CD4-positive, alpha-beta T cell treated with Interleukin-17A for 1 hour (primary cell): ENCODE measurements at places on chromosomes 4 and X.

- no peak for DNase-seq
These were observed 1180.8 kb upstream of the PABPC4L start for GRCh38 chr4:135382280-135382959.

DNA sequence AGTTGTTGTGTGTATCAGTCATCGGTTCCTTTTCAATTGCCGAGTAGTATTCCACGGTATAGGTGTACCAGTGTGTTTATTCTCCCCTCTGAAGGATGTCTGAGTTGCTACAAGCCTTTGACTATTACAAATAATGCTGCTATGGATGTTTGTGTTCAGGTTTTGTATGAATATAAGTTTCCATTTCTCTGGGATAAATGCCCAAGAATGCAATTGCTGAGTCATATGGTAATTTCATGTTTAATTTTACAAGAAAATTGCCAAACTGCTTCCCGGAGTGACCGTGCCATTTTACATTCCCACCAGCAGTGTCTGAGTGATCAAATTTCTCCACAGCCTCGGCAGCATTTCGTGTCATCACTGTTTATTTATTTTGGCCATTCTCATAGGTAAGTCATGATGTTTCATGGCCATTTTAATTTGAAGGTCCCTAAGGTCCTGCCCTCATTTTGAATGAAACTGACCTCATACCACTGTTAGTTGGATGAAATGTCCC lies 73.9 kb downstream of the IRF2 start:
- DNase-seq, result no peak

- DNase-seq, result peak; percentile 5
These were observed 844.2 kb downstream of the RAPGEF2 start for GRCh38 chr4:159946983-159947615.

GRCh38 chrX:9291629-9292028 lies 173.2 kb upstream of the TBL1X start:
- no peak for DNase-seq

DNA sequence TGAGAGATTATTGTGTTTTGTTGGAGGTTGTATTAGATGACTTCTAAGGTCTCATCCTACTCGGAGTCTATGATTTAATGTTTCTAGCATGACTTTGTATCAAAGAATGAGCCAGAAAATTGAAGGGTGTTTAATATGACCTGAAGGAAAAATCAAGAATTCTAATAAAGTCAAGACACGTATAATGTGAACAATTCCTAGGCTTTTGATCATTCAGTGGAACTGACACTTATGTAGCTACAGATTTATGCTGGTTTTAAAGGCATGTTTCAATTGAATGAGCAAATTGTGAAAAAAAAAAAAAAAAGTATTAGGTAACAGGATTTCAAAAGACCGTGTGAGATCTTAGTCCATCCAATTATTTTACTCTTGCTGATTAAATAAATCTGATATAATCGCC lies 64.9 kb downstream of the GRID2 start:
- no peak for DNase-seq

GRCh38 chr4:115781528-115782146 lies 668.2 kb upstream of the NDST4 start:
- DNase-seq, result no peak

DNA sequence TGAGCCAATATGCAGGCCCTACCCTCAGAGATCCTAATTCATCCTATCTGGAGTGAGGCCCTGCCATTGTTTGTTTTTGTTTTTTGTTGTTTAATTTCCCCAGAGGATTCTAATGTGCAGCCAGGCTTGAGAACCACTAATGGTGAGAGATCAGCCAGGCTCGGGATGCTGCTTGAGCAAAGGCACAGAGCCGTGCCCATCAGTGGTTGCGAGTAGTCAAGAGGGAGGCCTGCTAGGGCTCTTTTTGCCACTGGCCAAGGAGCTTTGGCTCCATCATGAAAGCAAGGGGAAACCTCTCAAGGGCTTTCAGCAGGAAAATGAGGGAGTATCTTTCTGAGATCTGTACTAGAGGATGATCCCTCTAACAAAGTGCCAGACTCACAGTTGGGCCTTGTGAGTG lies 2.7 kb downstream of the TCEANC start:
- DNase-seq, result no peak

DNA sequence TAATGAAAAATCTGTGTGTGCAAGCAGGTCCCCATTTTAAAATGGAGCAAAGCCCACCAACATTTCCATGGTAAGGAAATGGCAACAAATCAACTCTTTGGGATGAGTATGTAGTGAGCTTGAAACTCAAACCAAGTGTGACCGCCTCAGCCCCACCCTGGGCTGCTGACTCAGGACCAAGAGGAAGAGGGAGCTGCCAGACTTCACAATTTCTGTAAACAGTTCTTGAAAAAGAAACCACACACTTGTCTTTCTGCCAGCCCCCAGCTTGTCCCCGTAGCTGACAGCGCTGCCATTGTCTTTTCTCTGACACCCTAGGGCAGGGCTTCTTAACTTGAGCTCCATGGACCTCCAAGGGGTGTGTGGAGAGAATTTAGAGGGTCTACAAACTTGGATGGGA lies 10.3 kb downstream of the RTL5 start:
- peak; percentile 62 for DNase-seq

GRCh38 chr4:155889031-155889793 lies 14.3 kb upstream of the TDO2 start:
- DNase-seq, result no peak

- no peak for DNase-seq
These were observed 17.0 kb downstream of the MAB21L2 start for GRCh38 chr4:150598909-150599308.

- no peak for DNase-seq
These were observed 207.8 kb upstream of the KIT start for GRCh38 chr4:54449999-54450398.

GRCh38 chrX:108199691-108200090 lies 108.1 kb downstream of the ATG4A start:
- DNase-seq, result peak; percentile 1

DNA sequence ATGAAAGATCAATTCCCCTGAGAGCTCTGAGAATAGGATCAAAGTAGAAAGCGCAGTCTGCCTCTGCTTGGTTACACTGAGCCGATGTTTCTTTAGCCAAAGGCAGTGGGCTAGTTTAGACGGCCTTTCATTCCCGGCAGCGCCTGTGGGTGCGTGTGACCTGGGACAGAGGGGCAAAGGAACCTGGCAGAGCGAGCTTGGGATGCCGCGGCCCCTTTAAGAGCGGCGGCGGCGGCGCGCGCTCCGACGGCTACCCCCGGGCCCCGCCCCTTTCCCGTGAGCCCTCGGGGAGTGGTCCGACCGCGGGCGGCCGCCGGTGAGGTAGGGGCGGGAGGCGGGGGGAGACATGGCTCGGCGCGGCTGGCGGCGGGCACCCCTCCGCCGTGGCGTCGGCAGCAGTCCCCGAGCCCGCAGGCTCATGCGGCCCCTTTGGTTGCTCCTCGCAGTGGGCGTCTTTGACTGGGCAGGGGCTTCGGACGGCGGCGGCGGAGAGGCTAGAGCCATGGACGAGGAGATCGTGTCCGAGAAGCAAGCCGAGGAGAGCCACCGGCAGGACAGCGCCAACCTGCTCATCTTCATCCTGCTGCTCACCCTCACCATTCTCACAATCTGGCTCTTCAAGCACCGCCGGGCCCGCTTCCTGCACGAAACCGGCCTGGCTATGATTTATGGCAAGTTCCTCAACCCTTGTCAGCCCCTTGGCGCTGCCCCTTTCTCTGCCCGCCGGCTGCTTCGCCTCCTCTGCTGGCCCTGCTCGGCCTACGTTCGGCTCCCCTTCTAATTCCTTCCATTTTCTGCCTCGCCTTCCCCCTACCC lies at the start of gene SLC9A6:
TSS of gene SLC9A6 (plus strand) at position 279 of the 816 bp plus-strand sequence. CDS start at position 503, 224 bp downstream.
- peak; percentile 70 for DNase-seq

GRCh38 chr4:41102414-41103092 lies 111.8 kb downstream of the APBB2 start:
- DNase-seq, result no peak

DNA sequence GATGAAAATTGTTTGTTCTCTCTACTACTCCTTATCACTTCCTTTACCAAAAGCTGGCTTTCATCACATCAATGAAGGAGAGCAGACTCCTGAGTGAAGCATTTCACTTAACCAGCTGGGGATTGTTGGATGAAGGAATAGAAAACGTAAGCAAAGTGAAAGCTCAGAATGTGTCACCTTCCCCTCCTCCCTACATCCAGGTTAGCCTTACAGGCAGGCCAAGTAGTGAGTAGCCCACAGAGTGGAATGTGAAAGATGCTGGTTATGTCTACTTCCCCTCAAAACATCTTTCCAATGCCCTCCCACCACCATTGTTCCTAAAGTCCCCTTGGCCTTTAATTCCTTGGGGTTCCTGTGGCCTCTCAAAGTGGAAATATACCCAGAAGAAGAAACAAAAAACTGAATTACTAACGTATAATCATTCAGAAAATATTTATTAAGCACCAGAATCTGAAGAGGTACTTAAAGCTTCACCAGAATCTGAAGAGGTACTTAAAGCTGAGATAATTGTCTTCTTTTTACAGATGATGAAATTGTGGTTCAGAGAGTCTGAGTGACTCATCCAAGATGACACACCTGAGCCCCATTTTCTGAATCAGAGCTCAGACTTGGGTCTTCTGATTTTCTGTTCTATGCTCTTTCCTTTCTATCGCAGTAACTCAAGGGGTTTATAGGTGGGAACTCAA lies 6.5 kb downstream of the P2RY4 start:
- DNase-seq, result no peak

DNA sequence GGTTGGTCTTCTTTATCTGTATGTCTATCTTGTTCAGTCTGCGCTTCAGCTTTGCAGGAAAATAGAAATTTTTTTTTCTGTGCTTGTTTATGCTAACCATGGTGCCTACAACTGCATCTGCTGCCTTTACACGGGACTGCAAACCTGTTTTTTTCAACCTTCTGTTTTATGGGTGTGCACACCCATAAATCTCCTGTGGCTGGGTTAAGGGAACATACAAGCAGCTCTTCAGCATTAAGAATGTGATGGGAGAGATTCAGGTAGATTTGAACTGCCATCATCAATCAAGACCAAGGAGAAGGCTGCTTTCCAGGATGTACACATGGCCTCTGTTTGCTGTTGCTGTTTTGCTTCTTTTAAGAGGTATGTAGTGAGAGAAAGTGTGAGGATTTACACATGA lies 502.9 kb downstream of the ANKRD50 start:
- DNase-seq, result no peak

DNA sequence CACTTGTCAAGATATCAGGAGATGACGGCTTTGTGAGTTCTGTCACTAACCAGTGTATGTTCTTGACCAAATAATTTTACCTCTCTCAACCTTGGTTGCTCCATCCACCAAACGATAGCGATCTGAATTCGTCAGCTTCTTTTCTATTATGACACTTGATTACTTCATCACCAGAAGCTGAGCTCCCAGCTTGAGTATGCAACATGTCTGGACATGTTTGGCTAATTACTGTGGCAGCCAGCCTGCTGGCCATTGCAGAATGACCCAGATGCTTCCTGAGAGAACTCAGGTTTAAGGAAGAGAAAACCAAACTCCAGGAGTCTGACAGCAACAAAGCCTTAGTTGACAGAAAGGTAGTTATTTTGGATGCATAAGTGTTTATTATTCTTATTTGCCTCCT lies 46.4 kb upstream of the PARM1 start:
- no peak for DNase-seq

- no peak for DNase-seq
These were observed 1124.1 kb downstream of the ADGRL3 start for GRCh38 chr4:62324215-62324614.

DNA sequence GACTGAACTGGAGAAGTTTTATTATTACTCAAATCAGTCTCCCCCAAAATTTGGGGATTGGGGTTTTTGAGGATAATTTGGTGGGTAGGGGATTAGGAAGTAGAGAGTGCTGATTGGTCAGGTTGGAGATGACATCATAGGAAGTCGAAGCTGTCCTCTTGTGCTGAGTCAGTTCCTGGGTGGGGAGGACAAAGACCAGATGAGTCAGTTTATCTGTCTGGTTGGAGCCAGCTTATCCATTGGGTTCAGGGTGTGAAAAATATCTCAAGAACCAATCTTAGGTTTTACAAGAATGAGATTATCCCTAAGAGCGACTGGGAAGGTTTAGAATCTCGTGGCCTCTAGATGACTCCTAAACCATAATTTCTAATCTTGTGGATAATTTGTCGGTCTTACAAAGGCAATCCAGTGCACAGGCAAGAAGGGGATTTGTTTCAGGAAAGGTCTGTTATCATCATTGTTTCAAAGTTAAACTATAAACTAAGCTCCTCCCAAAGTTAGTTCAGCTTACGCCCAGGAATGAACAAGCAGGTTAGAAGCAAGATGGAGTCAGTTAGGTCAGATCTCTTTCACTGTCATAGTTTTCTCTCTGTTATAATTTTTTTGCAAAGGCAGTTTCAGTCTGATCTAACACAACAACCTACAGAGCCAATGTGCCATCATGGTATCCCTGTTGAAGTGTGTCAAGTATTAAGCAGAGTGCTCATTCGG lies 274.5 kb downstream of the SLC7A11 start:
- no peak for DNase-seq

DNA sequence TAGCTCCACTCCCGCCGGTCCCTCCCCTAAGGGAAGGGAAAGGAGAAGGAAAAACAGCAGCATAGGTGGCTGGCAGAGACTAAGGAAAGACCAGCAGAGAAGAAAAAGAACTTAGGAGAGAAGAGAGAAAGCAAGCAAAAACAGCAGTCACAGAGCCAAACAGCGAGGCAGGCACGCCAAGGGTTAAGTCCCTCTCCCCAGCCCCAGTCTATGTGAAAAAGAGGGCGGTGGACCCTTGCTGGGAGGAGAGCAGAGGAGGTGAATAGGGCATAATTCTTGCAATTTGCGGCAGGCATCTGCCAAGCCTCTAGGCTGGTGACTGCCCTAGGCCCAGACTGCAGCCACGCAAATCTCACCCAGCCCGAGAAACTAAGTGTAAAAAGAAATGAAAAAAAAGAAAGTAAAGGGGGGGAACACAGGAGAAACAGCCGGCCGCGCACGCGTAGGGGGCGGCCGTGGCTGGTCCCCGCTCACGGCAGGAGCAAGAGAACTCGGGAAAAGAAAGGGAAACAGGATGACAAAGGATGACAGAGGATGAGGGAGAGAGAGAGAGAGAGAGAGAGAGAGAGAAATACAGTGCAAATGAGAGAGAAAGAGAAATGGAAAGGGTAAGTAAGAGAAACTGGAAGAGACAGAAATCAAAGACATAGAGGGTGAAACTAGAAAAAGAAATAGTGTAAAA lies 48.6 kb downstream of the MAGEA9 start:
- DNase-seq, result peak; percentile 40

DNA sequence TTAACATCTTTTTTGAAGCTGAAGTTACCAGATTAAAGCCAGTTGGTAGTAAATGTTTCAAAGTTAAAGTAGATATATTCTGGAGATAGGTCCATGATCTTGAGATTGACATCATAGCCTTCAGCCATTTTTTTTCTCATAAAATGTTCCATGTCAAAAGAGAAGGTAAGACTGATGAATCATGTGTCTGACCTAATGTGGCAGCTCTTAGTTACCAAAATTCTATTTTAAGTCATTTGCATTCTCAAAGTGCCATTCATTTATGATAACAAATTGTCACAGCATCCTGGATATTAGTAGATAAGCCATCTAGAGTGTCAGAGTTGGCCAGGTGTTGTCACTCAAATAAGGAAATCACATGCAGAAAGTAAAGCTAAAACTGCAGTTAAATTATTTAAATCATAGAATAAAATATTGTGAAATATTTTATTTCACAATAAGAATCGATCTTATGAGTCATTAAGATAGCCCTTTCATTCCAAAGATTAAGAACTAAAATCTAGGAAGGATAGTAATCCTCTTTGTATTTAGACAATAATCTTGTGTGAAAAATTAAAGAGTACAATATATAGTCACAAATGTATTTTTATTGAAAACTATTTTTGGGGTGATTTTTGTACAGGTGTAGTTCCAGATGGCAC lies 65.7 kb upstream of the ADAD1 start:
- DNase-seq, result no peak
